ENCODE measurements at places on chromosomes 5 and 9.

- no peaks in the 10 kb centered on the region for H3K27me3 ChIP-seq
- H3K4me3 ChIP-seq = no peak overlapping the region
- H3K27ac ChIP-seq = no peak overlapping the region
- DNase-seq = no peak
- no peaks in the 10 kb centered on the region for H3K36me3 ChIP-seq
Measured at GRCh38 chr5:133930061-133930812, 38.2 kb downstream of the C5orf15 start.

- H3K27ac ChIP-seq = no peak overlapping the region
- no peak overlapping the region for H3K4me3 ChIP-seq
- no peak for DNase-seq
- 0 out of 2 replicates have a peak, but pooled peaks cover 2% of the 10 kb centered on the region for H3K36me3 ChIP-seq
Measured at GRCh38 chr5:113217619-113218184, 217.1 kb downstream of the TSSK1B start.

DNA sequence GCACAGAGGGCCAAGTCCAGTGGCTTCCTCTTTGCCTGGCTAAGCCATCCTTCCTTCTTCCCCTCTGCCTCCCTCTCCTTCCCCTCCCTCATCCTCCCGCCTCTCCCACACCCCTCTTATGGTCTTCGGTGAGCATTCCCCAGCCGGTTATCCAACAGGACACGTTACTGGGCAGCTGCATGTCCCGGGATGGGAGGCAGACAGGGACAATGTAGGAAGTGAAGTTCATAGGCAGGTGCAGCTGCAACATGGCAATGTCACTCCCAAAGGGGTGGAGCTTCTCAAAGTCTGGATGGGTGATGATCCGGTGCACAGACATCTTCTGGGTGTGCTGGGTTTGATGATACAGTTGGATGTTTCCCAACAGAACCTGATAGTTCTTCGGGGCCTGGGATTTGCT lies 71.4 kb upstream of the SPTLC1 start:
- no peaks in the 10 kb centered on the region for H3K27me3 ChIP-seq
- H3K4me1 ChIP-seq = no peaks in the 10 kb centered on the region
- DNase-seq = no peak
- H3K4me3 ChIP-seq = no peak overlapping the region
- no peak overlapping the region for H3K27ac ChIP-seq

DNA sequence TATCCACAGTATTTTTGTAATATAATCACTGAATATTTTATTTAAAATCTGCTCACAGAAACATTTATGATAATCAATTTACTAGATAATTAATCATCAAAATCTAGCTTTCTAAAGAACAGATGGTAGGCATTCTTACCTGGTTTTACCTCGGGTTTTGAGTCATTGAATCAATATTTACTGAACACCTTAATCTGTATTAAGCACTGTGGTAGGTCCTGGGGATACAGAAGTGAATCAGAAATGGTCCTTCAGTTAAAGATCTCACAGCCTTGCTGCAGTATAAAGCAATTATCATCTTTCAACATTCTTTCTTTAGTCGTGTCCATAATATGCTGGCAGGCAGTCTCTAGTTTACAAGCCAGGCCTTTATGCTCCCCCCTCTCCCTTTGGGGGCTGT lies 2.0 kb upstream of the MEIKIN start:
- H3K27me3 ChIP-seq = no peaks in the 10 kb centered on the region
- no peak for DNase-seq
- no peak overlapping the region for H3K27ac ChIP-seq

DNA sequence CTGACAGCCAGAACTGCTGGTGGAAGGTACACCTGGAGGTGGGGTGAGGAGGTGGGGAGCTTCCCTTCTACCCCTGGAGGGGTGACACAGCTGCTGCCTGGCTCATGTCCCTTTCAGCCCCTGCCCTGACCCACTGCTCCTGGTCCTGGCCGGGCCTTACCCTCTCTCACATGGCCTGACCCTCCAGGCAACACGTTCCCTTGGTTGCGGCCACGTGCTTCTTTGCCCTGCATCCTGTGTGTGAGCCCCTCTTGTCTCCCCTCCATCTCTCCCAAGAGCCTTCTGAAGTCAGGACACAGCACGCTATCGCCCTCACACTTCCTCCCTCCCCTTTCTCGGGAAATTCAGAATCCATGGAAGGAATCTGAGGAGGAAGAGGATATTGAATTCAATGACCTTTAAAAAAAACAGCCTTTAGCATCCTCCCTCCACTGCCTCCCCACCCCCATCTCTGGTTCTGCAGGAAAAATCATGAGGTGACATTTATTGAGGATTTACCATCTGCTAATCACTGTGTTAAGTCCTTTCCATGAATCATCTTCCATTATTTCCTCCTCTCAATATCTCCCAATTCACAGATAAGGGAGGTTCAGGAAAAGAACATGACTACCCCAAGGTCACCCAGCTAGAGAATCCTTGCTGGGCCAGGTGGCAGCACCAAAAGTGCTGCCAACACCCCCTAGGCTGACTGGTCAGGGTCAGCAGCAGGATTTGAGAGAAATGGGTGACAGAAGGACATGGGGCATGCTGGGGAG lies 8.3 kb downstream of the AQP3 start:
- H3K27me3 ChIP-seq = no peaks in the 10 kb centered on the region
- H3K4me1 ChIP-seq = no peaks in the 10 kb centered on the region
- no peak overlapping the region for H3K27ac ChIP-seq
- no peak for DNase-seq
- H3K4me3 ChIP-seq = no peak overlapping the region

GRCh38 chr5:10301842-10302610 lies 5.7 kb downstream of the CMBL start:
- H3K27ac ChIP-seq = no peak overlapping the region
- H3K4me1 ChIP-seq = peaks cover 3% of the 10 kb centered on the region
- H3K27me3 ChIP-seq = no peaks in the 10 kb centered on the region

DNA sequence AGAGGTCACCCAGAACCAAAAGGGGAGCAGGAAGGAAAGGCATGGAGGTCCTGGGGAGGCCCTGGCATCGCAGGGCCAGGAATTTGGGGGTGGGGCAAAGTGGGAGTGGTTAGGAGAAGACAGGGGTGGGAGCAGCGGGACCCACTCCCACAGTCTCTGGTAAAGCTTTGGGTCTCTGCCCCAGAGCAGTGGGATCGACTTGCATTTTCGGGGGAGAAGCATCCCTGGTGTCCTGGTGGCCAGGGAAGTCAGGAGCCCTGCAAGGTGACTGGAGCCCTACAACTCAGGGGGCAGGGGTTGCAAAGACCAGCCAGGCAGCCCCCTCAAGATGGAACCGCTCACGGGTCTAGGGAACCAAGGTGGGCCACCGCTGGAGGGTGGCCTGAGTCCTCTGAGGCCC lies 22.4 kb upstream of the GTF3C5 start:
- DNase-seq = no peak
- no peak overlapping the region for H3K27ac ChIP-seq
- H3K4me1 ChIP-seq = peaks cover under 1% of the 10 kb centered on the region
- peaks cover 6% of the 10 kb centered on the region for H3K27me3 ChIP-seq
- H3K36me3 ChIP-seq = no peaks in the 10 kb centered on the region
- no peak overlapping the region for H3K4me3 ChIP-seq

- no peak for DNase-seq
- H3K27me3 ChIP-seq = no peaks in the 10 kb centered on the region
- H3K4me1 ChIP-seq = no peaks in the 10 kb centered on the region
- H3K36me3 ChIP-seq = no peaks in the 10 kb centered on the region
- no peak overlapping the region for H3K4me3 ChIP-seq
- H3K27ac ChIP-seq = no peak overlapping the region
Measured at GRCh38 chr9:1366276-1366675, 316.1 kb downstream of the DMRT2 start.

DNA sequence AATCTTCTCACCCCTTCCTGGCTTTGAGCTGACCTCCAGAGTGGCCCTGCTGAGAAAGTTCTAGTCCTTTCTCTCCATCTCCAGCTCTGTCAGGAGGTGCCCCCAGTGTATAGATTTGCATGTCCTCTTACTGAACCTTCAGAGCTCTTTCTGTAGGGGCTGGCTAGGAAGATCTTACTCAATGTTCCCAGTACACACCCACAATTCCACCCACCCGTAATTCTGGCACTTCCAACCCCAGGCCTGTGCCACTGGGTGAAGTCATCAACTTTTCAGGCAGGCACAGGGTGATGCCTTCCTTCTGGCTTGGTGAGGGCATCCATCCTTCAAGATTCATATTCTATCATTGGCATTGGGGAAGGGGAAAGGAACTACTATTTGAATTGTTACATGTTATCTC lies 75.9 kb downstream of the ACER2 start:
- H3K36me3 ChIP-seq = no peaks in the 10 kb centered on the region
- no peak overlapping the region for H3K27ac ChIP-seq
- H3K4me1 ChIP-seq = no peaks in the 10 kb centered on the region
- no peak overlapping the region for H3K4me3 ChIP-seq

DNA sequence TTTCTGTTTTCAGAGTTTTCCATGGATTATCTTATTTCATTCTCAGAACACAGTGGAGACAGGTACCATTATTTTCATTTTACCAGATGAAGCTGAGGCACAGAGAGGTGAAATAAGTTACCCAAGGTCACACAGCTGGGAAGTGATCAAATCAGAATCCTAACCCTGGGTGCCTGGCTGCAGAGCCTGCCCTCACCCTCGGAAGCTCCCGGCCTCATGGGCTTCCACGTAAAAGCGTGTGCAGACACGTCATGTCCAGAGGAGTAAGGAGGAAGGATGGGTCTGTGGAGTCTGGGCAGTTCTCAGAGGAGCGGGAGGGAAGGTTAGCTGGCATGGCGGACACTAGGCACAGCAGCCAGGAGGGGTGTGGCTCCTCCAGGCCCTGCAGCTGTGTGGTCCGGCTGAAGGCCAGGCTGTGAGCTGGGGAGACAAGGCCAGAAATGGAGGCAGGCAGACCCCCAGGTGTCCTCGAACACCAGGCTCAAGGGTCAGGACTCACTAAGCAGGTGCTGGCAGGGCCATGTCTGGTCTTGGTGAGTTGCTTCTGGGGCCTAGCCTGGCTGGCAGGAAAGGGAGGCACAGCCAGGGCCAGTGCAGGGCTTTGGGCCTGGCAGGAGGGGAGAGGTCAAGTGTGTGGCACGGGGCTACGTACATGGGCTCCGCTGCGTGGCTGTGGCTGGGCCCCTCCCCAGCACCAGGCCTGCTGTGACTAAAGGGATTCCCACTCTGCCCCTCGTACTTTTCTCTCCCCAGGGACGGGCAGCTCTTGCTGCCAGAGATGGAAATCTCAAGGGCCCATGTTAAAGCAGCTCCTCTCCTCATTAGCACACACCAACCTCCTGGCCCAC lies 5.6 kb downstream of the TBC1D9B start:
- H3K27me3 ChIP-seq = no peaks in the 10 kb centered on the region
- no peak for DNase-seq
- H3K27ac ChIP-seq = no peak overlapping the region
- no peaks in the 10 kb centered on the region for H3K4me1 ChIP-seq
- no peak overlapping the region for H3K4me3 ChIP-seq

DNA sequence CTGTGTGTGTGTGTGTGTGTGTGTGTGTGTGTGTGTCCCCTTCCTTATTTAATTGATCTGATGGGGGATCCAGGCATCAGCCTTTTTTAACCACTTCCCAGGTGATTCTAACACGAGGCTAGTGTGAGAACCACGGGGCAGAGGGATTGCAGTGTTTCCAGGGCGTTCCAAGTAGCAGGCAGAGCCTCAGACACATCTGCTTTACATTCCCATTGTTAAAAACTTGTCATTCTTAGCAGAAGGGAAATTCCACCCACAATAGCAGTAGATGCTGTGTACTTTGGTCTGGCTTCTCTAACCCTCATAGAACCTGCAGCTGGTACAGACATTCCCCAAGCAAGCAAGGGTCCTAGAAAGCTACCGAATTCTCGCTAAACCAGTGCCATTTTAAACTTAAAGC lies 81.9 kb upstream of the SLC30A5 start:
- H3K27ac ChIP-seq = no peak overlapping the region
- H3K4me3 ChIP-seq = no peak overlapping the region
- DNase-seq = no peak
- H3K36me3 ChIP-seq = no peaks in the 10 kb centered on the region
- no peaks in the 10 kb centered on the region for H3K27me3 ChIP-seq

DNA sequence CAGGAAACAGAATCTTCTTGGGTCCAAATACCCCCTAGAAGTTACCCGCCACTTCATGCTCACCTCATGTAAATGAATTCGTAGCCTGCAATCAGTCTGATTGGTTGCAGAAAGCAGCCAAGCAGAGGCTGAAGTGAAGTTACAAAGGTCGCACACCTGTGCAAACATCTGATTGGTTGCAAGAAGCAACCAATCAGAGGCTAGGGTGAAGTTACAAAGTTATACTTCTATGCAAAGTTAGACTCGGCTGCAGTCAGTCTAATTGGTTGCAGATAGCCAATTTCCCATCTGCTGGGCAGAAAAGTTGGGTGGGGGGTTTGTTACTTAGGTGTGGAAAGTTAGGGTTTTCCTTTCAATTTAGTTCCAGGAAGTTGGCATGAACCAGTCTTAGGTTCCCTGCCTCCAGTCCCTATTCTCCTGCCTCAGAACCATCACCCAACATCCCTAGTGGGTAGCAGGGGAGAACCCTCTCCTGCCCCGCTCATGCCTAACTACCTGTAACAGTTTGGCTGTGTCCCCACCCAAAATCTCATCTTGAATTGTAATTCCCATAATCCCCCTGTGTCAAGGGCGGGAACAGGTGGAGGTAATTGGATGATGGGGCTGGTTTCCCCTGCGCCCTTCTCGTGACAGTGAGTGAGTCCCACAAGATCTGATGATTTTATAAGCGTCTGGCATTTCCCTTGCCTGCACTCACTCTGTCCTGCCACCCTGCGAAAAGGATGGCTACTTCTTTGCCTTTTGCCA lies 1.2 kb upstream of the RUSC2 start:
- H3K36me3 ChIP-seq = no peaks in the 10 kb centered on the region
- H3K27me3 ChIP-seq = no peaks in the 10 kb centered on the region
- no peak for DNase-seq
- H3K4me1 ChIP-seq = peaks cover 4% of the 10 kb centered on the region
- no peak overlapping the region for H3K27ac ChIP-seq

DNA sequence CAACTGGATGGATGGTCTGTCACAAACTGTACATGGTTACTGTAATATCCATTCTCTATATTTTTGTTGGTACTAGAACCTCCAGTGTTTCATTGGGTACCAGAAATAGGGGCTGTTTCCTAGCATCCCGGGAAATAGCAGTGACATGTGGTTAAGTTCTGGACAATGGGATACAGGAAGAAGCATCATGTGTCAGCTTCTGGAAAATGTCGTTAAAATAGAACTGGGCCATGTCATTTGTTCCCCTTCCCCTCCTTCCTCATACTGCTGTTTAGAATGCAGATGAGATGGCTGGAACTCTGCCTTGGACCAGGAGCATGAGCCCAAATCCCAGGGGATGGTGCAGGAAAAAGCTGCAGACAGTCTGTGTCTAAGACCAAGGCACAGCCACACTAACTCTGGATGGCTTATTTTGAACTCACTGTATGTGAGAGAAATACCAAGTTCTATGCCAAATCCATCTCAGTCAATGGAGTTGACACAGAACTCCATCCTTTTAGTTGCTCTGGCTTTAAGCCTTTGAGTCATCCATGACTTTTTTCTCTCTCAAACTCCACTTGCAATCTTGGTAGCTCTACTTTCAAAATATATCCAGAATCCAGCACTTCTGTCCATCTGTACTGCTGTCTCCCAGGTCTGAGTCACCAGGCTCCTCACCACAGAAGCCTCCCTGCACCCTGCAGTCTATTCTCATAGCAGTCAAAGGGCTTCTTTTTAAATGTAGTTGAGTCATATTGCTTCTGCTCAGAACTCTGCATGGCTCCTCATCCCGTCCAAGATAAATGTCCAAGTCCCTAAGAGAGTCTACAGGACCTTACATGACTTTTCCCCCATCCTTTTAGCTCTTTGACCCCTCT lies 184.2 kb downstream of the NSG2 start:
- no peaks in the 10 kb centered on the region for H3K36me3 ChIP-seq
- no peaks in the 10 kb centered on the region for H3K4me1 ChIP-seq
- no peak for DNase-seq
- H3K27me3 ChIP-seq = no peaks in the 10 kb centered on the region
- no peak overlapping the region for H3K27ac ChIP-seq

All from H9 (cell line).